ENCODE measurements at places on chromosomes 12 and 14.

DNA sequence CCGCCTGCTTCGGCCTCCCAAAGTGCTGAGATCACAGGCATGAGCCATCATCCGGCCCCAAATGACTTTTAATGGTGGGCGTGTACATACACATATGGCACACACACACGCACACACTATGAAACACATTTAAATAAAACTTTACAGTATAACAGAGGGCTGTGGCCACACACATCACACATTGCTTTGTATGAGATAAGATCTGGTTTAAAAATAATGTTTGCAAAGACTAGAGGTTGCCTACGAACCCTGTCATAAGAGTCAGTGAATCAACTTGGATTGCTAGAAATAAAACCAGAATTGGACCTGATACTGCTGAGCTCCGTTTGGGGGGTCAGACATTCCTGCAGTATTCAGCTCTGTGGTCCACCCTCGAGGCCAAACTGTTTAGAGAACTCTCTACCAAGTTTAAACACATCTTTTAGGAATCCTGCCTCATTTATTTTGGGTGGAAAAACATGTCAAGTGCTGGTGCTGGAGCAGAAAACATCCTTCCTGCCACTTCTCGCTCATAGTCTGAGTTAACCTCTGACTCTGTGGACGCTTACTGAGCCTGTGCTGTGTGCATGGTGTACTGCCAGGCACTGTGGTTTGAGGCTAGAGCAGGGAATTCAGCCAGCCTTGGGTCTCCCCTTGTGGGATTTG lies 47.8 kb upstream of the EML1 start:
- DNase-seq = no peak

- no peak for DNase-seq
These were observed 2.4 kb upstream of the GLS2 start for GRCh38 chr12:56490360-56490759.

GRCh38 chr12:51009056-51009440 lies 17.1 kb downstream of the SLC11A2 start:
- DNase-seq = peak; percentile 31

DNA sequence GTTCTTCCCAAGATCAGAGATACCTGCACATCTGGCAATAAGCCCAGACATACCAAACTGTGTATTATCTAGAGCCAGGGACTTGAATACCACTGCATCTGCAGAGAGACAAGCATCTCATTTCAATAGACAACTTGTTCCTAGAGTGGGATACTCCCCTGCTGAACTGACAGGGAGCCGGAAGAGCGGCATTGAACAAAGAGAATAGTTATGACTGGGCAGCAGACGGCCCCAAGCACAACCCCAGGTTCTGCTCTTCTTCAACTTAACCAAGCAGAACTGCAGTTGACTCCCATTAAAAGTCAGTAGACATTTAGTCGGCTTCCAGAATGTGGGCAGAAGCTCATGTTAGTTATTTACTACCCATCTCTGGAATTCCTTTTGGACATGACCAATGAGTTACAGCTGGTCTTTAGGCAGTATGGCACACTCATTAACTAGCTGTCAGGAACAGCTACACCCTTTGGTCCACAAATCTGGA lies 112.9 kb downstream of the HMGA2 start:
- DNase-seq = no peak

- DNase-seq = no peak
These were observed 219.2 kb downstream of the FSCB start for GRCh38 chr14:44287858-44288257.

- no peak for DNase-seq
These were observed 7.6 kb downstream of the TECPR2 start for GRCh38 chr14:102370305-102370809.

DNA sequence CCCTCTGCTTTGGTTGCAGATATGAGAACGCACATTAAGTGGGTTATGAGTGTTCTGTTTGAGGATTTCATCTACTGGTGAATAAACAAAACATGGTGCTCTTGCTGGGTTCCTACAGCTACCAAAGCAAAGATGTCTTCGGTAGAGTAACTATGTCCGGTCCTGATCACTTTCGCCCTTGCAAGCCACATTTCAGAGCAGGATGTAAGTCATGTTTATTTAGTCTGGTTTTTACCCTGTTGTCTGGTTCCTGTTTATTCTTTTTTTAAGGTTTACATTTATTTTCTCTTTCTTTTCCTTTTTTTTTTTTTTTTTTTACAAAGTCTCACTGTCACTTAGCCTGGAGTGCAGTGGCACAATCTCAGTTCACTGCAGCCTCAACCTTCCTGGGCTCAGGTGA lies 99.2 kb downstream of the VEZT start:
- no peak for DNase-seq

- peak; percentile 26 for DNase-seq
These were observed 30.3 kb downstream of the CD9 start for GRCh38 chr12:6230321-6231110.

DNA sequence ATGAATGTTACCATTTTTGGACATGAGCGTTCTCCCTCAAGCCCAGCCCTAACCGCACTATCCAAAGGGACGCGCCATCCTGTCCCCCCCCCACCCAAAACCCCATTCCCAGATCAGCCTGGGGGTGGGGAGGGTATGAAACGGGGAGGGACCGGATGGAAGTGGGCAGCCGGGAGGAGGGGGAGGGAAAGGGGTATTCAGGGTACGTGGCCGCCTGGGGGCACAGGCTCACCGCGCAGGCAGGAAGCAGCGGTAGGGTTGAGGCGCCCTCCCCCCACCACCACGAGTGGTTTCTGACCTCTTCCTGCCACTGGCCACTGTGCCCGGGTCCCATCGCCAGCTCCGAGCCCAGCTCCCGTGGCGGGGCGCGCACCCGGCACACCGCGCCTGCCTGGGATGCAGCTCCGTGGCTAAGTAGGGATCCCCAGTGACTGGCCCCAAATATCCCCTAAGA lies 1.4 kb downstream of the ACTN1 start:
- peak; percentile 29 for DNase-seq

DNA sequence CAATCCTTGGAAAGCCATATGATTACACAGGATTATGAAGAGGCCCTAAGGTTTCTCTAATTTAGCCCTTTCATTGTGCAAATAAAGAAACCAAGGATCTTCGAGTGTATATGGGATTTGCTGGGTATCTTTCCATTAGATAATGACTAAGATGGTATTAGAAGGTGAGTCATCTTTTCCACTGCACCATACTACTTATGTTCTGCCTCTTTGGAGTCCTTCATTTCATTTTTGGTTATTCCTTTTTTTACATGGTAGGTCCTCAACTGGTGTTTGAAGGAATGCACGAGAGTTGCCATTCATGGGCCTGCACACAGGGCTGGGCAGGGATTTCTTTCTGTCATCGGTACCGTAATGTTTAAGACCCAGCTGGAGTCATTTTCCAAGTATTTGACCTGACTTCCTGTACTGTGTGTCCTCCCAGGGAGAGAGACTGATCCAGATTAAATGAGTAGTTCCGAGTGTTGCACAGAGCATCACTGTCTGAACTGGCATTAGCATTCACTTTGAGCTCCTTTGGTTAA lies 85.7 kb downstream of the BORCS5 start:
- DNase-seq = no peak

GRCh38 chr12:81859521-81859920 lies 100.4 kb upstream of the PPFIA2 start:
- DNase-seq = no peak

GRCh38 chr14:100902295-100903133 lies 1.0 kb downstream of the RTL1 start:
- no peak for DNase-seq

DNA sequence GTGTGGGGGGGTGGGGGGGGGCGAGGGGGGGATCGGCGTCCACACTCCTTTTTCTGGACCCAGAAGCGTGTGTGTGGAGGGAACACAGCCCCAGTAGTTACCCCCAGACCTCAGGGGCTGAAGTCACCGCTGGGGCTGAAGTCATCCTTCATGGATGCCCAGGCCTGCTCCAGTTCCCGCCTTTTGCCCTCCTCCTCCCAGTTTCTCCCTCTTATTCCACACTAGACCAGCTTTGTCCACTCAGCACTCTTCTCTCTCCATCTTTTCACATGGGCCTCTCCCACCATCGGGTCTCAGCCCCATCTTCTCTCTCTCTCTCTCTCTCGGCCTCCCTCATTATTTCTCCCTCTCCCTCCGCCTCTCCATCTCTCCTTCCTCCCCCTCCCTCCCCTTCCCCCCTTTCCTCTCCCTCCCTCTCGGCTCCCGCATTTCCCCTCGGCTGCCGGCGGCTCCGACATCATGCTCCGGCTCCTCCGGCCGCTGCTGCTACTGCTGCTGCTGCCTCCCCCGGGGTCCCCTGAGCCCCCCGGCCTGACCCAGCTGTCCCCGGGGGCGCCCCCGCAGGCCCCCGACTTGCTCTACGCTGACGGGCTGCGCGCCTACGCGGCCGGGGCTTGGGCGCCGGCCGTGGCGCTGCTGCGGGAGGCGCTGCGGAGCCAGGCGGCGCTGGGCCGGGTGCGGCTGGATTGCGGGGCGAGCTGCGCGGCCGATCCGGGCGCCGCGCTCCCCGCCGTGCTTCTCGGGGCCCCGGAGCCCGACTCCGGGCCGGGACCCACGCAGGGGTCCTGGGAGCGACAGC lies at the start of gene P3H3:
Gene P3H3, plus strand, starts transcription at position 426 of the 799 bp plus-strand sequence. Its CDS starts 34 bp downstream, at position 460.
- no peak for DNase-seq

- no peak for DNase-seq
These were observed 339.7 kb downstream of the PRKD1 start for GRCh38 chr14:29587761-29588470.

GRCh38 chr12:132319991-132320570 lies 9.3 kb downstream of the GALNT9 start:
- DNase-seq = no peak

- DNase-seq = no peak
These were observed 23.8 kb downstream of the PAPLN start for GRCh38 chr14:73261075-73261474.

GRCh38 chr12:131202592-131203378 lies 249.1 kb downstream of the ADGRD1 start:
- DNase-seq = no peak

GRCh38 chr14:102671410-102671809 lies 79.0 kb downstream of the RCOR1 start:
- no peak for DNase-seq

DNA sequence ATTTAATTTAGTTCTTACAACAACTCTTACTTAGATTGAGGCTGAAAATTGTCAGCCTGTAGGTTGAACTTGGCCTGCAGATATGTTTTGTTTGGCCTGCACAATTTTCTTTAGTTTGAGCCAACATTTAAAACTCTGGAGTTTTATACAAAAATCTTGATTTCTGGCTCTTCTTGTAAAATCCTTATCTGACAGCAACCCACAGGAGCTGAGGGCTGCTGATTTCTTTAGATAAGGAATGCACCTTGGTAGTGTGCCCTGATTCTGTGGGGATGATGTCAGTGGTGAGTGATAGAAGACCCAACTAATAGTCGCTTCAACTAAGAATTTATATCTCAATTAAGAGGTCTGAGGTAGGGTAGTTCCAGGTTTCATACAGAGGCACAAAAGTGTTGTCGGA lies 49.5 kb downstream of the SOCS2 start:
- no peak for DNase-seq

DNA sequence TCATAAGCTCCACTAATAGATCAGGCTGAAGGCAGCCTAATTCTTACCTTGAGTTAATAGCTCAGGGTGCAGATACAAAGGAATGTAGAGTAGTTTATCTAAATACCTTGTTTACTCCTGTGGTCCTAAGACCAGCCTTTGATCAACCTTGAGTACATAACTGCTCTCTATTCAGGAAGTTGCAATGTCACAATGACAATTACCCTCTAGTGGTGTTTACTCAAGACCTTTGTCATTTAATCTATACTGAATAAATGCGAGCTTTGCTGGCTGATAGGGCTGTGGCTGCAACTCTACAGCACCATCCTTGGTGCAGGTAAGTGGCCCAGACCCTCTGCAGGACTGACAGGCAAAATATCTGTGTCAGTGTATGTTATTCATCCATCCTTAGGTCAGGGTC lies 282.7 kb downstream of the ATXN7L3B start:
- no peak for DNase-seq

GRCh38 chr14:100325231-100325632 lies 2.1 kb downstream of the SLC25A47 start:
- DNase-seq = no peak

- no peak for DNase-seq
These were observed 6.7 kb upstream of the SLC41A2 start for GRCh38 chr12:104964856-104965205.

- no peak for DNase-seq
These were observed 37.8 kb downstream of the ERGIC2 start for GRCh38 chr12:29343022-29343799.

GRCh38 chr14:79165471-79166090 lies 995.4 kb downstream of the NRXN3 start:
- no peak for DNase-seq

DNA sequence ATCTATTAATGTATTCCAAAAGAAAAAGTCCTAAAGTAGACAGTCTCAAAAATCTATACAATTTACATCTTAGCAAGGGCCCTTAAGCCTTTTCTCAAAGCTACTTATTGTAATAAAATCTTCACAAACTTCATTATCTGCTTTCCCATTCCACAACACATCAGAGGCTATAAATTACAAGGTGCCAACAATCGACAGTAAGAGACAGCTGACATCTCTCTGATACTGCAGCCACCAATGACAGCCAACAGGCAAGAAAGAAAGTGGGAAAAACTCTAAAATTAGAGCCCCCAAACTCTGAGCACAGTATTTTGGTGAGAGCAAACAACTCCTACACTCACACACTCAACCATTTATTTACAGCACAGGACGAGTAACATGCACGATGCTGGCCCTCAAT lies 2.2 kb downstream of the ANGEL1 start:
- no peak for DNase-seq

GRCh38 chr12:32115404-32116104 lies 8.9 kb downstream of the BICD1 start:
- DNase-seq = no peak

DNA sequence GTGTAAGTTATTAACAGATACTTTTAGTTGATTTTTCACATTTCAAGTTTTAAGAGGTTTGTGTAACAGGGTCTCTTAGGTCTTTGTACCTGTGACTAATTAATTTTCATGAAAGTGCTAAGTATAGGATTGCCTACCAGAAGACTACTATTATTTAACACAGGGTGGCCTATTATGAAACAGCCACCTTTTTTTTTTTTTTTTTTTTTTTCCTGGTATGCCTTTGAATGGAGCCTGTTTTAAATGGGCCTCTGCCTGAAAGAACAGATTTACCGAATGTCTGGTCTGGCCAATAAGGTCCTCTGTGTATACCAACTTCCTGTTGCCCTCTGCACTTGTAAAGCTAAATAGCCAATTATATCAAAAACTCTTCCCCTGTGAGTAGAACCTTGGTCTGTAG lies 62.5 kb downstream of the SLC38A6 start:
- no peak for DNase-seq

- no peak for DNase-seq
These were observed 154.9 kb upstream of the CCND2 start for GRCh38 chr12:4118601-4119156.

- no peak for DNase-seq
These were observed 129.6 kb downstream of the LMNTD1 start for GRCh38 chr12:25423355-25424050.

- DNase-seq = no peak
These were observed 282.3 kb upstream of the DIO2 start for GRCh38 chr14:80493620-80494019.

DNA sequence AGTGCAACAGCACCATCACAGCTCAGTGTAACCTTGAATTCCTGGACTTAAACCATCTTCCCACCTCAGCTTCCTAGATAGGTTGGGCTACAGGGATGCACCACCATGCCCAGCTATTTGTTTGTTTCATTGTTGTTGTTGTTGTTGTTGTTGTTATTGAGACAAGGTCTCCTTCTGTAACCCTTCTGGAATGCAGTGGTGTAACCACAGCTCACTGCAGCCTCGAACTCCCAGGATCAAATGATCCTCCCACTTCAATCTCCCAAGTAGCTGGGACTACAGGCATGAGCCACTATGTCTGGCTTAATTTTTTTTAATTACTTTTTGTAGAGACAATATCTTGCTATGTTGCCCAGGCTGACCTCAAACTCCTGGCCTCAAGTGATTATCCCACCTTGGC lies 1.2 kb upstream of the NEMP1 start:
- no peak for DNase-seq
